ENCODE measurements at places on chromosomes 2 and 18. TPM values are rescaled to one million over a fixed set of nuclear protein-coding genes. Genes with fewer than 3 reads are reported as not detected.

Gene MBOAT2
- polyA plus RNA-seq: 75.1 TPM

Gene REG3A
- polyA plus RNA-seq: not detected

Gene TFCP2L1
- 0.89 TPM for polyA plus RNA-seq

Gene LIMS2
- polyA plus RNA-seq: 177 TPM

Gene LRP2
- polyA plus RNA-seq: 7.4 TPM

Gene SMPD4
- 56.0 TPM for polyA plus RNA-seq

Gene ZBTB7C
- 10.1 TPM for polyA plus RNA-seq

Gene PLGLB1
- 24.4 TPM for polyA plus RNA-seq

Gene ELP2
- 58.6 TPM for polyA plus RNA-seq

Gene NEU4
- 8.2 TPM for polyA plus RNA-seq

Gene ITGB6
- polyA plus RNA-seq: 0.19 TPM

Gene MGAT4A
- polyA plus RNA-seq: 25.2 TPM

Gene KCNS3
- 20.2 TPM for polyA plus RNA-seq

Gene CASP8
- polyA plus RNA-seq: 5.1 TPM

Gene CYP27A1
- 10.3 TPM for polyA plus RNA-seq

Gene CHPF
- 68.8 TPM for polyA plus RNA-seq
